ENCODE measurements at places on chromosomes 12 and 14. TPM values are rescaled to one million over a fixed set of nuclear protein-coding genes. Genes with fewer than 3 reads are reported as not detected.

POLE2 gene
- total RNA-seq = 36.5 TPM

LIN7A gene
- not detected for total RNA-seq

CFAP251 gene
- 2.0 TPM for total RNA-seq

CNTN1 gene
- not detected for total RNA-seq

FERMT2 gene
- total RNA-seq = 1.0 TPM

DBX2 gene
- total RNA-seq = not detected
